ENCODE measurements at places on chromosomes 7 and 10. TPM values are rescaled to one million over a fixed set of nuclear protein-coding genes. Genes with fewer than 3 reads are reported as not detected.

STEAP1 gene
- total RNA-seq: 27.5 TPM

DGKB gene
- total RNA-seq: not detected

DNA sequence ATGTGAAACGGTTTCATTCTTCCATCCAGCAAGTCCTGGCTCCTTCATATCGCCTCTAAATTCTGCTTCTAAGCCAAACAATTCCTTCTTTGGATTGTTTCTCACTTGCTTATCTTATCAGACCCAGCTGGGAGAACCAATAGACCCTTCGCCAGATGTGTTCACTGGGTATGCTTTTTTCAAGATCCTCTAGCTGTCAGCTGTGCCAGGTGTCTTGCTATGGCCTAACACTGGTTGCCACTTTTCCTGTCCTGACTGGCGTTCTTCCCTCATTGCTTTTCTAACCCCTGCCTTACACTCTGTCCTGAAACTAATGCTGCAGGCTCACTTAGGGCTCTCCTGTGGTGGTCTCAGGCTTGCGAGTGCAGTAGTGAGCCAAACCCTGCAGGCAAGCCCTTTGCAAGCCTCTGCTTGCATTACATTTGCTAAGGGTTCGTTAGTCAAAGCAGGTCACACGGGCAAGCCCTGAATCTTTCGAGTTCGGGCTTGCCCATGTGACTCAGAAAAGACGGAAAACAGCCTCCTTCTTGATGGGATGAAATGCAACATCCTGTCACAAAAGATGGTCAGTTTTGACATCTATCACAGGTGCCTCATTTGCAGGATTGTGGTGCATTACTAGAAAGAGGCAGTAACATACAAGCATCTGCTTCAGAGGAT, 92.8 kb downstream of the VWC2 start:
- no peaks in the 10 kb centered on the region for H3K36me3 ChIP-seq
- no peak for DNase-seq
- no peak overlapping the region for H3K4me3 ChIP-seq
- no peaks in the 10 kb centered on the region for H3K27me3 ChIP-seq
- no peaks in the 10 kb centered on the region for H3K4me1 ChIP-seq
- H3K27ac ChIP-seq: no peak overlapping the region

GRCh38 chr7:44382459-44383265, 57.3 kb upstream of the CAMK2B start:
- peaks cover 18% of the 10 kb centered on the region for H3K4me1 ChIP-seq
- DNase-seq: no peak
- H3K27me3 ChIP-seq: no peaks in the 10 kb centered on the region
- H3K36me3 ChIP-seq: peaks cover 4% of the 10 kb centered on the region
- H3K27ac ChIP-seq: no peak overlapping the region
- no peak overlapping the region for H3K4me3 ChIP-seq

LIPN gene
- total RNA-seq: not detected

DNA sequence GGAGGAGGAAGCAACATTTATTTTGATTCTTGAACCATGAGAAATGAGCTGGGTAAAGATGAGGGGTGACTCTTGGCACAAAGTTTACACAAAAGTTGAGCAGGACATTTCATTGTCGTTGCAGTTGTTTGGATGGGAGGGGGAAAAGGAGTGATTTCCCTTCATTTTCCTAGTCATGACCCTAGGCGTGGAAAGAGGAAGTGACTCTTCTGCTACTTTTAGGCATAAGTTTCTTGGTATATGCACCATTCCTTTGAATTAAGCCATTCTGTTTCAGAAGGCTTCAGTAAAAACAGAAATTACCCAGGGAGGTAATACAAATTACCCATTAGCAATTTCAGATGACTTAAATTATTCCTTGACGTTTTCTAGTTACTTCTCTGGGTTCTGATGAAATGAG, 113.9 kb upstream of the FAM171A1 start:
- H3K27me3 ChIP-seq: no peaks in the 10 kb centered on the region
- H3K27ac ChIP-seq: no peak overlapping the region
- DNase-seq: no peak
- H3K4me1 ChIP-seq: peaks cover 3% of the 10 kb centered on the region

GRCh38 chr10:27603104-27603503, 99.0 kb downstream of the RAB18 start:
- H3K27me3 ChIP-seq: no peaks in the 10 kb centered on the region
- H3K36me3 ChIP-seq: no peaks in the 10 kb centered on the region
- H3K4me3 ChIP-seq: no peak overlapping the region
- no peak for DNase-seq
- H3K27ac ChIP-seq: no peak overlapping the region

PNLIPRP2 gene
- total RNA-seq: not detected
